ENCODE measurements at places on chromosomes 7 and 10.

- DNase-seq = no peak
These were observed 18.8 kb upstream of the ZNF862 start for GRCh38 chr7:149819141-149819960.

- DNase-seq = no peak
These were observed 302.9 kb upstream of the ZMIZ1 start for GRCh38 chr10:78765726-78766335.

DNA sequence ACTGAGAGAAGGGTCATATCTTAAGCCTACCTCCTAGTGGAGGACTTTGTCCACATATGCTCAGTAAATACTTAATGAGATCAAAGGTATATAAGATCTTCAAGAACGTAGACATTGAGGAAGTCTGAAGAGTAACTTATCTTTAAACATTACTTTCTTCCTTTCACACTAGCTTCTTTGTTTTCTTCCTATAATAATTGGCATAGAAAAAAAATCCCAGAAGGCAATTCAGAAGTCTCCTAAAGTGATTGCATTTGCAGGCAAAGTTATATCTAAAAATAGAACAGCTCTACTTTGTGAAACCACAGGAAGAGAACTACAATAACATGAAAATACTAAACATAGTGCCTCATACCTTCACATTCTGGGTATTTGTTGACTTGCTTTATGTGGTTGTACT, 150.4 kb downstream of the PPP1R3A start:
- DNase-seq = no peak

DNA sequence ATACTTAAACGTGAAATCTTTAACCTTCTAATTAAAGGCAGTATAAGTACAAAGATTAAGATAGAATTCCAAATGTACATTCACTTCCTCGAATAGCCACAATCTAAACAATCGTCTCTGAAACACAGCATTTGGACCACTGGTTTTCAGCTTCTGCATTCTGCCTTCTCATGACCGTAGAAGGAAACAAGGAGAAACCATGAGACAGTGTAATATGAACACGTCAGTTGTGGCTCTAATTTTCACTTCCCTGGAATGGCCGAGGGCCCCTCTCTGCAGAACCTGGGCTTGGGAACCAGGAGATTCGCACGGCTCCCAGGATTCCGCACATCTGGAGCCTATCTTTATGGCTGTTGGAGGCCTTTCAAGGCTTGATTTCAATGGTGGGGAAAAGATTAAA, 189.3 kb downstream of the KLF6 start:
- no peak for DNase-seq

DNA sequence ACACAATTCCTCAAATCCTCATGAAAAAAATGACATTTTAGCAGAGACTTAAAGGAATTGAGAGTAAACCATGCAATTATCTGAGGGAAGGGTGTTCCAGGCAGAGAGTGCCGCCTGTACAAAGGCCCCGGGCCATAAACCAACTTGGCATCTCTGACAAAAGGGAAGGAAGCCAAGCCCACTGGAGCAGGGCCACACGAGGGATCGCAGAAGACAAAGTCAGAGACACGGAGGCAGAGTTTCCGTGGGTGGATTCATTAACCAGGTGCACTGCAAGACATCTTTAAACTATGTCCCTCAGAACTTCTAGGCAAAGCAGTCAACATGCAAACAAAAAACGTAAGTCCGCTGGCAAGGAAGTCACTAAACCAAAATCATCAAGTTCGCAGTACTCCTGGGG, 92.0 kb downstream of the SFMBT2 start:
- DNase-seq = no peak

DNA sequence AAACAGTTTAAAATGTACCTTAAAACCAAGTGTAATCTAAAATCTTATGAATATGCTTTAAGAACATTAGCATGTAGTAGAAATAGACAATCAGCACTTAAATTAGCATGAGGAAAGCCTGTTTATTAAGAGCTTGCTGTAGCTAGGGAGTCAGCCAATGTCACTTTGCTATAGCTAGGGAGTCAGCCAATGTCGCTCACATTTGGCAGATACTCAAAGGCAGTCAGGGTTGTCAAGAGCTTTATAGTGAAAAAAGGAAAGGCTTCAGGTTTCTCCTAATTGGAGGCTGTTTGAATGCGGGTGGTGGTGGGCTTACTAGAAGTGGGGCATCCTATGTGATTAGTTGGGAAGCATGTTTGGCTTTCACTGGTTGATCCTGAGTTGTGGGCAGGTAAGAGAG, 226.2 kb upstream of the DGKB start:
- no peak for DNase-seq

DNA sequence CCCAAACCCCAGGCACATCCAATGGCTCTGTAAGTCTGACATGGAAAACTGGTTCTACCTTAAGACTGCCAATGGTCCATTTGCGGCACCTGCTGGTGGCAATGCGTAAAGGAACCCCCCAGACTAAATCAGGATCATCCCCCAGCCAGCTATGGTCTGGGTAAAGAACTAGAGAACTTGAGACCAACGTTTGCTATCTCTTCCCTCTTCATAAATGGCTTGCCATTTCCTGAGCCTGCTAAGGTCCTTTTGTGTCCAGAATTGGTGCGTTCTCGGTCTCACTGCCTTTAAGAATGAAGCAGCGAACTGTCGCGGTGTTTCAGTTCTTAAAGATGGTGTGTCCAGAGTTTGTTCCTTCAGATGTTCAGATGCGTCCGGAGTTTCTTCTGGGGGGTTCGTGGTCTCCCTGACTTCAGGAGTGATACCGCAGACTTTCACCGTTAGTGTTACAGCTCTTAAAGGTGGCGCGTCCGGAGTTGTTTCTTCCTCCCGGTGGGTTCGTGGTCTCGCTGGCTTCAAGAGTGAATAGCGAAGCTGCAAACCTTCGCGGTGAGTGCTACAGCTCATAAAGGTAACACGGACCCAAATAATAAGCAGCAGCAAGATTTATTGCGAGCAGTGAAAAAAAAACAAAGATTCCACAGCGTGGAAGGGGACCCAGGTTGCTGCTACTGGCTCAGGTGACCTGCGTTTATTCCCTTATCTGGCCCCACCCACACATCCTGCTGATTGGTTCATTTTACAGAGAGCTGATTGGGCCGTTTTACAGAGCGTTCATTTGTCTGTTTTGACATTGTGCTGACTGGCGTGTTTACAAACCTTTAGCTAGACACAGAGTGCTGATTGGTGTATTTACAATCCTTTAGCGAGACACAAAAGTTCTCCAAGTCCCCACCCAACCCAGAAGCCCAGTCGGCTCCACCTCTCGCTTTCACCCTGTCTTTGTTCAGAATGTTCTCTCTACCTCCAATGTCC, 95.4 kb downstream of the ELMO1 start:
- DNase-seq = peak; percentile 71

- DNase-seq = no peak
These were observed 573.8 kb downstream of the POM121L12 start for GRCh38 chr7:53609185-53609584.

DNA sequence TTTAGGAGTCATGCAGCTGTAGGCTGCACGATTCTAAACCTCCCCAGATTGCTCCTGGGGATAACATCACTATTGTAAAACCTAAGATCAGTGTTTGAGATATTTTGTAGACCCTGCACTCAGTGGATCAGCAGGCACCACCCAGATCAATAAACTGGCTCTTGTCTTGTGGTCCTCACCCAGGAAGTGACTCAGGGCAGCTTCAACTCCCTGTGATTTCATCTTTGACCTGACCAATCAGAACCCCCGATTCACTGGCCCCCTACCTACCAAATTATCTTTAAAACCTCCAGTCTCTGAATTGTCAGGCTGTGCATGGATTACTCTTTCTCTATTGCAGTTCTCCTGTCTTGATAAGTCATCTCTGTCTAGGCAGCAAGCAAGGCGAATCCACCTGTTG, 25.7 kb downstream of the ARL5B start:
- no peak for DNase-seq

DNA sequence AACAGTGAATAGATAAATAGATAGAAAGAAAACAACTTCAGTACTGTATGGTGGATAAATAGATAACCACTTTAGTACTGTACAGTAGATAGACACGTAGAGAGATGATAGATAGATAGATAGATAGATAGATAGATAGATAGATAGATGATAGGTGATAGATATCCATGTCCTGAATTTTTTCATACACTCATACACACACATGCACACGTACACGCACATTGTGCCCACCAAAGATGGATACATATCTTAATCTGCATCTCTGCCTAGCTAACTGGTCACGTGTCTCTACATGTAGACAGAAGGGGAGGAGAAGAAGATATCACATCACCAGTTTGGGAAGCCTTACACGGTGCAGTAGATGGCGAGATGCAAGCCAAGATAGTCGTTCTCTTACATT, 99.2 kb downstream of the ARID5B start:
- DNase-seq = no peak

GRCh38 chr7:125568799-125569198, 639.2 kb upstream of the POT1 start:
- no peak for DNase-seq
